ENCODE measurements at places on chromosomes 2 and 18. TPM values are rescaled to one million over a fixed set of nuclear protein-coding genes. Genes with fewer than 3 reads are reported as not detected.

DNA sequence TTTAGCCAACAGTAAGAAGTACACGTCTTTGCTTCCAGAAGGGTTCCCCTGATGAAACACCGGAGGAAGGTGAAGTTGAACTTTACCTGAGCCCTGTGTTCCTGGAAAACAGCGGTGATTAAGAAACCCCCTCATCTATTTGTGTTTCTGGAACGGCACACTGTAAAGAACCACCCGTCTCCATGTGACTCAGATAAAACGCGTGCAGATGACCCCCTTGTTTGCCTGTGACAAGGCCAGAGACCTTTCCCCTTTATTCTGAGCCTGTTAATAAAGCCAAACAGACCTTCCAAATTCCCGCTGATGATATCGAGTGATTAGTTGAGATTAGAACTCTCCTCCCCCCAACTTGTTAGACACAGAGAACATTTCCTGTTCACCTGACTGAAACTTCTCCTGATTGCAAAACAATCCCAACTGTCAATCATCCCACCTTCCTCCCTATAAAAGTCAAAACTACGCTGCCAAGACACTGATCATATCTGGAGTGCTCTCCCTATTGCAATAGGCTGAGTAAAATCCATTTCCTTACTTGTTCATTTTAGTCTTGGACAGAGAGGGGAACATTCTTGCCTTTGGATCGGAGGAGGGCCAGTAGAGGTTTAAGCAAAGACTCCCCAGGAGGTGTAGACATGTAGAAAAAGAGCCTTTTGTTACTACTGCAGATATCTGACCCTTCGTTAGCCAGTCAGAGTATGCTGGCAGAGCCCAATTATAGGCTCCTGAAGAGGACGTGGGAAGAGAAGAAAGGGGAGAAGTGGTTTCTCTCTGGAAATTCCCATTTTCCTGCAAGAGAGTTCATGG, 914 bp upstream of the IWS1 start:
- no peak for DNase-seq

The TMEM169 gene
- polyA plus RNA-seq, result 0.35 TPM

The LRATD1 gene
- polyA plus RNA-seq, result 1.9 TPM

DNA sequence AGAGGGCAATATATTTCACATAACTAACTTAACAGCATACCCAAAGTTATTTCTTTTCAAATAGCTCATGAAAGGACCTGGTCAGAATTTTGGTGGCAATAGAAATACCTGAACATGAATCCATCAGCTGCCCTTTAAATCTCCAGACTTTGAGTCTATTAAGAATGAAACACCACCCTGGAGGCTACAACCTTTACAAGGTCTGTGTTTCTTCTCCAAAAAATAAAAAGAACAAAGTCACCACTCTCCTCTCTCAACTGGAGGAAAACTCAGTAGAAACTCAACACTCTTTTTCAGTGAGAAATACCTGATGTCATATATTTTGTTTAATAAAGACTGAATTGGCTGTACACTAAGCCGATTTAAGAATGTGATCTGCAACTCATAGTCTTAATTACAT, 204.3 kb downstream of the AGPS start:
- no peak for DNase-seq

- no peak for DNase-seq
Measured at GRCh38 chr18:7766817-7767216, 199.7 kb downstream of the PTPRM start.

DNA sequence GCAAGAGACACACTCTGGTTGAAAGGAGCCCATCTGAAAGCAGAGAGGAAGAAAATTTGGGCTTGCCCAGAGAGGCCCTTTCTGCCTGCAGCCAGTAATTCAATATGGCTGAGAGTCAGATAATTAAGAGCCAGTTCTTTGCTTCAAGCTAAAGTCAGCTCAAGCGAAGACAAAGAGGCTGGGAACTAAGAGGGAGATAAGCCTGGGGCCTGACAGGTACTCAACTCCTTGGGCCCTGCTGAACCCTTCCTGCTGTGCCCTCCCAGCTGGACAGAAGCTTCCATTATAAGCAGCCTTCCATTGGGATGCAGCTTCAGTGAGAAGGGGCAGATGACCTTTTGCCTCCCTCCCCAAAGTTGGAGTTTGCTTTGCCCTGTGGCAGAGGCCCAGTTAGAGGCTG, 12.0 kb downstream of the FBXO41 start:
- no peak for DNase-seq

- peak; percentile 32 for DNase-seq
Measured at GRCh38 chr2:212974692-212975091, 176.7 kb downstream of the IKZF2 start.

The ALLC gene
- polyA plus RNA-seq, result not detected

DNA sequence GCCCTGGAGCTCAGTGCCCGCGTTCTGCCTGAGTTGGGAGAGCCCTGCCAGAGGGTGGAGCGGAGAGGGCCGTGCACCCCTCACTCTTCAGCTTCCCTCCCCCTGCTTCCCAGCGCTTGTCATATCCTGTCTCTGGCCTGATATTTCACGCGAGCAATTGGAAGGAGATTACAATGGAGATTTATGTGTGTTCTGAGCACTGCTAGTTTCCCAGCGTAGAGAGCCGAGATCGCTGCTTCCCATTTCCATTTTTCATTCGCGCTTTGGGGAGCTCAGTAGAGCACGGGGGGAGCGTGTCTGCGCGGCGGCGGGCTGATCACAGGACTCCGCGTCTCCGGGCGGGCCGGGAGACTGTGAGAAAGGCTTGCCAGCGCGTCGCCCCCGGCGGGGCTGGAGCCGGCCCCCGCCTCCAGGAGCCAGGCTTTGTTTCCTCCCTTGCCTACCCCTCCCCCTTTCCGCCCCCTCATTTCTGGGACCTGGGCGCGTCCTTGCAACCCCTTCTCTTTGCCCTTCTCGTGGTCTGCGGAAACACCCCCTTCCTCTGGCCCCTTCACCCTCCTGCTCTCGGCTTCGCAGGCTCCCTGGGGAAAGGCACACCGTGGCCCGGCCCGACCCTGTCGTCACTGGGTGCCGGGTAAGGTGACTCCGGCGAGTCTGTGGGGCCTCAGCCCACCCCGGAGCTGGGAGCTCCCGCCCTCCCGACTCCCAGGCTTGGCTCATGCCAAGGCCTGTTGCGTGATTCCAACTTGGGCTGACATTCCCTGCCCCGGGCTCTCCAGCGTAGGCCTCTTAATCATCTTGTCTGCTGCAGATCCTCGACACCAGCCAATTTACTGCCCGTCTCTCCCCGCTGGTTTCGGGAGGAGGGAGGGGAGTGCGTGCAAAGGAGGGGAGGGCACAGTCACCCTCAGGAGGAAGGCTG, 5.8 kb downstream of the DLX2 start:
- no peak for DNase-seq

DNA sequence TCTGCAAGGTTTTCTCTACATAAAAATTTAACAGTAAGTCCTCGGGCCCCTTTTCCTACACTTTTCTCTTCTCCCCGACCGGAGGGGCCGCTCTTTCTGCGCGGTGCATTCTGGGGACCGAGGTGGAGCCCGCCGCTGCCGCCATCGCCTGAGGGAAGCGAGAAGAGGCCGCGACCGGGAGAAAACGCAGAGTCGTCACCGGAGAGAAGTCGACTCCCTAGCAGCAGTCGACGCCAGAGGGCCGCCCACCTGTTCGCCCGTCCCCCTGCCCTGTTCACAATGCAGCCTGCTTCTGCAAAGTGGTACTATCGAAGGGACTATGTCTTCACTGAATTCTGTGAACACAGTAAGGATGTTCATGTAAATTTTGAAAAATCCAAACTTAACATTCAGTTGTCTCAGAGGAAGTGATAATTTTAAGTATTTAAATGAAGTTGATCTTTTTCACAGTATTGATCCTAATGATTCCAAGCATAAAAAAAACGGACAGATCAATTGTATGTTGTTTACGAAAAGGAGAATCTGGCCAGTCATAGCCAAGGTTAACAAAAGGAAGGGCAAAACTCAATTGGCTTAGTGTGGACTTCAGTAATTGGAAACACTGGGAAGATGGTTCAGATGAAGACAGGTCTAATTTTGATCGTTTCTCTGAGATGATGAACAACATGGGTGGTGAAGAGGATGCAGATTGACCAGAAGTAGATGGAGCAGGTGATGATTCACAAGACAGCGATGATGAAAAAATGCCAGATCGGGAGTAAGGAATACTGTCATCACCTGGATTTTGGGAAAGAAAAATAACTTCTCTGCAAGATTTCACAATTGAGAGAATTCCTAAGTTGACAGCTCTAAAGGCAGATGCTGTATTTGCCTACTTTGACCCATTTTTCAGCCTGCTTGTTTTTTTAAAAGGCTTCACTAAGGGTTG, 55.8 kb downstream of the ASXL2 start:
- no peak for DNase-seq

- DNase-seq, result no peak
Measured at GRCh38 chr18:46652372-46652771, 4.6 kb downstream of the LOXHD1 start.

The NEB gene
- polyA plus RNA-seq, result 0.14 TPM

DNA sequence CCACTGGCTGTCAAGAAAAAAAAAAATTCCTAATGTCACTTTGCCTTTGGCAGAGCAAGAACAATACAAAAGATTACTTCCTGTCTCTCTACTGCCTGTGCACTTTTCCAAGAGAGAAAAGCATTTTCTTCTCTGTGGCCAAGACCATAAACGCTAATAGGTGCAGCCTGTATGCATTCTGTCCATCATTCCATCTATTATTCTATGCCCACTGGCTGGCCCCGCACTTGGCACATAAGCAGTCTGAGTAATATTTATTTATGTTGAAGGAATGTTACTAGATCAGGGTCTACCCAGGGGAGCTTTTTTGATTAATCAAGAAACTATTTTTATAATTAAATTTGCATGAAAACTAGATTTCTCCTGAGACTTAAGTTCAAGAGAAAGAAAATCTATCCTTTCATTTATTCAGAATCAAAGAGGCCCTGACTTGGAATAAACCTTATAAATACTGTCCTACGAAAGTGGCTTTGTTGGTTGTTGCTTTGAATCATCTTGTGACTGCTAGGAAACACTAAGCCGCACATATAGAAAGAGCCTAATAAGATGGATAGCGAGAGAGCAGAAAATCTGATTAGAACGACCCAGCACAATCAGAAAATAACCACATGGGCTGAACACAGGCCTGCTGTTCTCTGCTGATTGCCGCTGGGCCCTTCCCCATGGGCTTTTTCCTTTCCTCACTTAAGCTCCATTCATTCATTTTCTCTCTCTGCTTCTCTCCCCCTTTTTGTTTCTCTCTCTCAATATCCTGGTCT, 59.4 kb downstream of the MMADHC start:
- no peak for DNase-seq

DNA sequence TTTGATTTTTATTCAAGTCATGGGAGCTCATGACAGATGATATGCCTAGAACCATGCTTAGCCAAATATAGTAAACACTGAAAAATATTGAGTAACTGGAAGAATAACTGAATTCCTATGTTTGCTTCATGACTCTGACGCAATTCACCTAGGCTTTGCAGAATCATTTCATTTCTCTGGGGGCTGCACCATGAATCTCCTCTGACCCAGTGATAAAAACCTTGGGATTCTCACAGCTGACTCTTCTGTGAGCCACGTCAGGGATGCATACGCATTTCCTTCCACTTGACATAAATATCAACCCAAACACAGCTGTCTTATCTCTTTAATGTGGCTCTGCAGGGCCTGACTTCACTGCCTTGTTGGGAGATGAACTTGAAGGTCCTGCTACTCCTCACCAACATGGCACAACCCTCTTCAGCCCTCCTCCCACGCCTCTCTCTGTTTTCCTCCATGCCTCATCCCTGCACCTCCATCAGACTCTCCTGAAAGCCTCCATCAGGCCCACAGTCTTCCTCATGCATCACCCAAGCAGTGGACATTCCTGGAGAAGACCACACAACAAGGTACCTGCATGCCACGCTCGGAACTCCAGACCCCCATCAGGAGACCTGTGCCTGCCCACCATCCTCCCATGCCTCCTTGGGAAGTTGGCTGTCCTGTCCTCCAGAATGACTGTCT, 29.8 kb downstream of the COL6A3 start:
- peak; percentile 89 for DNase-seq

GRCh38 chr2:223001797-223002175, 50.2 kb upstream of the KCNE4 start:
- no peak for DNase-seq

- DNase-seq, result no peak
Measured at GRCh38 chr2:187157046-187157445, 291.0 kb downstream of the CALCRL start.

- DNase-seq, result no peak
Measured at GRCh38 chr18:75204732-75205513, 4.0 kb downstream of the PTGR3 start.

The IL1B gene
- 2.3 TPM for polyA plus RNA-seq

DNA sequence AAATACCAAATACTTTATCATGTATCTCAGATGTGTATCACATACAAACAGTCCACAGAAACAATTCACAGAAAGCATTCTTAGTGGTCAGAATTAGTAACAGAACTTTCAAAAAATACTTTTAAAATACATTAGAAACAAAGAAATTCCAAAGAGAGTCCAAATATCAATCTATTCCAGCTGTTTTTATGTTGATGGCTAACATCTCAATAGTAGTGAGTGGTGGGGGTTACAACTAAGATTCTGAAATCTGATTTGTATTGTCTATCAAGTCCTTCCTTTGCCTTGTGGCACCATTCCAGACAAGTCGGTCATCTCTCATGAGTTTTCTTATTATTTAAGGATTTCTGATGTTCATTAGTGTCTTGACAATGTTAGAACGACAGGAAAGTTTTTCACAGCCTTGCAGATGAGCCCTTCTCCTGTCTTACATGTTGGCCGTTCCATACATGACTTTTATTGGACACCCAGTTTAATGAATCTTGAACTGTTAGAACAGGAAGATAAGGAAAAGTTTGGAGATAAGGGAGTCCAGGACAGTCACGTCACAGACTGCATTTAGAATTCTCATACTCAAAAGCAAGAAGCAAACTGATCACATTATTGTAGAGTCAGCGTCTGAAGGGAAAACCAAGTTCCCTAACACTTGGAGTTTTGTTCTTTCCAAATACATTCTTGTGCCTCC, 410.3 kb downstream of the PID1 start:
- no peak for DNase-seq

The GPR45 gene
- polyA plus RNA-seq, result not detected

The COL4A3 gene
- not detected for polyA plus RNA-seq

- DNase-seq, result no peak
Measured at GRCh38 chr2:134249755-134250154, 4.1 kb upstream of the MGAT5 start.

DNA sequence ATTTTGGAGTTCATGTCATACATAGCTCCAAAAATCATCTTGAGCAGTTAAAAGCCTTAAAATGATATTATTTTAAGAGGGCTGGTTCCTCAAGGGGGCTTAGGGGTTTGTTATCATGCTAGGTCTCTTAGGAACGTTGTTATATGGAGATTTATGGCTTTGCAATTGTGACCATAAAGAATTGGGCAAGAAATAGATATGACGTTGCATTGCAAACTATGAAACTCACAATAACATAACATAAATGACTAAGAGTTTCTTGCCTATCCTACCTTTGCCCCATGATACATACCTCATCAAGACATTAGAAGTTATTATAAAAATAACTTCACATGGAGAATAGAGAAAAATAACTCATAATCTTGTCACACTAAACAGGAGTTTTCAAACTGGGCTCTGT, 206.4 kb upstream of the SESTD1 start:
- no peak for DNase-seq

- DNase-seq, result no peak
Measured at GRCh38 chr2:6826081-6826913, 39.4 kb downstream of the CMPK2 start.

- no peak for DNase-seq
Measured at GRCh38 chr2:228642861-228643260, 461.4 kb upstream of the SPHKAP start.

- no peak for DNase-seq
Measured at GRCh38 chr2:219743548-219743947, 116.1 kb downstream of the SLC4A3 start.

The PLA2R1 gene
- polyA plus RNA-seq, result 2.0 TPM

- no peak for DNase-seq
Measured at GRCh38 chr2:149064856-149065630, 26.5 kb downstream of the LYPD6B start.

Data from AG04450 (cell line).